ENCODE measurements at places on chromosomes 7 and 10.

GRCh38 chr7:131652934-131653333, 96.5 kb upstream of the PODXL start:
- no peak for DNase-seq

DNA sequence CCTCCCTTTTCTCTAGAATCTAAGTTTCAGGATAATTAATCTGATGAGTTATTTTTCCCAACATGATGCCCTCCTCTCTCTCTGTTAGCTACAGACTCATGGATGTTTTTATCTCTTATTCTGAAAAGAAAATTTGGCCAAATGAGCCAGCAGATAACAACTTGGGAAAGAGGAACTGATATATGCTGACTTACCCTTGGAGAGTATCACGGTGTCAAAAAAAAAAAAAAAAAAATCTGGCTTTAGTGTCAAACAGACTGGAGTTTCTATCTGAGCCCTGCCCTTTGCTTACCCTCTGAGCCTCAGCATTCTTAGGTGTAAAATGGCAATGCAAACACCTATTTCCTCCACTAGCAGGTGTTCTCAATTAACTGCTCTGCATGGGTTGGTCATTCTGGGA, 190.4 kb downstream of the AHR start:
- no peak for DNase-seq

GRCh38 chr7:20561466-20561865, 54.0 kb upstream of the ABCB5 start:
- no peak for DNase-seq

DNA sequence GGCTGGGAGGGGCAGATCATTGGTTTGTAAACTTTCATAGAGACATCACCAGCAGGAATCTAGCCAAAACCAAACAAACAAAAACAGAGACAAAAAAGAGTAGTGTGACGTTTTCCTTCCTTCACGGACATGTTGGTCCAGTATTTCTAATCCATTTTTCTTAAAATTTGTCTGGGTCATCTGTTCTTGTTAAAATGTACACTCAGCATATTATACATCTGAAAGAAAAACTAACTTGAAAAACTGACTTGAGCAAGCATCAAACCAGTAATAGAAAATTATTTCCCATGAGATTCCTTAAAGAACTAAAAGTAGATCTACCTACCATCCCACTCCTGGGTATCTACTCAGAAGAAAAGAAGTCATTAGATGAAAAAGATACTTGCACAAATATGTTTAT, 164.2 kb downstream of the KLF6 start:
- DNase-seq, result no peak

GRCh38 chr10:7853890-7854289, 35.6 kb downstream of the TAF3 start:
- DNase-seq, result no peak

- DNase-seq, result no peak
Measured at GRCh38 chr7:135971366-135971725, 5.8 kb downstream of the MTPN start.

GRCh38 chr7:99514050-99514449, 9.6 kb downstream of the ZKSCAN5 start:
- DNase-seq, result no peak

GRCh38 chr10:19290770-19291169, 242.2 kb downstream of the MALRD1 start:
- DNase-seq, result no peak

- no peak for DNase-seq
Measured at GRCh38 chr7:81628951-81629350, 140.9 kb downstream of the HGF start.

DNA sequence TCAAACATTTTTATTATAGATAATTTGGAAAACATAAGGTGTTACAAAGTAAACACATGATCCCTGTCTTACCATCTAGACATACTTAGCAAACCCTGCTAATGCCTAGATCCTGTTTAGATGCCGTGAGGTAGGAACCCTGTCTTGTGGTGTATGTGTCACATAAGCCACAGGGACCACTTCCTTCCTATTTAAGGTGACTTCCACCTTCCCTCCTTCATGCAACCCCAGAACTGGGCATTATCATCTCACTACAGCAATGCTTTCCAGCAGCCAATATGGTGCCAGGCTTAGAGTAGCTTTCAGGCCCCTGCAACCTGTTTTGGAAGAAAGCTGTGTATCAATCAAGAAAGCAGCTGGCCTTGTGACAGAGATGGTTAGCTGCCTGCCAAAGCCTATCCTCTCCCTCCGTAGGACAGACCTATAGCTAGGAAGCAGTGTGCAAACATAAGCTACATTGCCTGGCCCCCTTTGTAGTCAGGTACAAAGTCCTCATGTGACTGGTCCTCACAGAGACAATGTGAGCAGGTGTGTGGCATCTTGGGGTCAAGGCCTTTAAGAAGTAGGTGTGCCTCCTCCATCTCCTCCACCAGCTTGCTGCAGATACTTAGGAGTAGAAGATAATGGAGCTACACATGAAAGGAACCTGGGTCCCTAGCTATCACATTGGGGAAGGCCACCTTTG, 146.8 kb downstream of the SPAG6 start:
- no peak for DNase-seq

DNA sequence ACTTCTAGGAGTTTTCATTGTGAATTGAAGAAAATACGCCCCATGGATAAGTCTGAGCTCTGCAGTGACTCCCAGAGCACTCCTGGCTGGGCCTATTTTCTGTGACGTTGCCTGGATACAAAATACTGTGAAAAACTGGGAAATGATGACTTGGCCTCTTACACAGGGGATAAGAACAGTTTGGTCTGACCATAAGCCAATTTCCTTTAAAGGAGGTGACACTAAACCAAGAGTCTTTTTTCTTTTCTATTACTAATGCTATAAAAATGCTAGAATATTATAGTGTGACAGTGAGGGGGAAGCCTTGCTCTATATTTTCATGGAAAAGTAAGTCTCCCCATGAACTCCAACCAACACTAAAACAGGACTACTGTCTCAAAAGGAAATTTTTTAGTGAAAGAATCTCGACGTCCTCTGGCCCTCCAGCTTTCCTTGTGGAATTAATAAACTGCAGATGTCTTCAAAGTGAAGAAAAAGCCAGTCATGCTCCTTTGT, 45.5 kb downstream of the MYOF start:
- no peak for DNase-seq

DNA sequence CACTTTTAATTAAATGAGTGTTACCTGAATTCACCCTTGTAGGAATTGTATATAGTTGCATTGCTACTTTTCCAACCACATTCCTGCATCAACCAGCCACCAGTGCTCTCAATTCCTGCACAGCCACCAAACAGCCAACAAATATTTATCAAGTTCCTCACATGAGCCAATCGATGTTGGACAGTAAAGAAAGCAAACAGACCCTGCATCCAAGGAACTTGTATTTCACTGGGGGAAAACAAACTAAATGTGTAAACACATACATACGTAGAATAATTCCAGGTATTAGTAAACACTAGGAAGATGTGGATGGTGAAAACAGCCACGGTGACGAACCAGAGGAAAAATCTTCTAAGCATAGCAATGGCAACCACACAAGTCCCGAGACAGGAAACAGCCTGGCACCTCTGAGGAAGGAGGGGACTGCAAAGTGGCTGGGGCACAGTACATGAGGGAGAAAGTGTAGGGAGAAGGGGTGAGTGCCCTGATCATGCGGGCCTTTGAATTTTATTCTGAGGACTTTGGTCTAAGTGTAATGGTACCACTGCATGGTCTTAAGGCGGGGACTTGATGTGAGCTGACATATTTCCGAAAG, 111.2 kb downstream of the XRCC2 start:
- DNase-seq, result no peak

Measured in activated naive CD4-positive, alpha-beta T cell (primary cell).